ENCODE measurements at places on chromosomes 3 and 15. TPM values are rescaled to one million over a fixed set of nuclear protein-coding genes. Genes with fewer than 3 reads are reported as not detected.

HTR3C gene
- total RNA-seq = not detected

CFAP161 gene
- 0.16 TPM for total RNA-seq

SPTSSB gene
- under 0.01 TPM for total RNA-seq

SERINC4 gene
- not detected for total RNA-seq

Data from bronchial smooth muscle cell (primary cell).